ENCODE measurements at places on chromosomes 12 and 14. TPM values are rescaled to one million over a fixed set of nuclear protein-coding genes. Genes with fewer than 3 reads are reported as not detected.

- H3K4me3 ChIP-seq = no peak overlapping the region
- H3K27me3 ChIP-seq = no peaks in the 10 kb centered on the region
- H3K27ac ChIP-seq = no peak overlapping the region
- peaks cover 41% of the 10 kb centered on the region for H3K4me1 ChIP-seq
- H3K36me3 ChIP-seq = peaks cover 30% of the 10 kb centered on the region
- DNase-seq = no peak
These were observed 39.8 kb downstream of the ELK3 start for GRCh38 chr12:96233939-96234461.

LRTM2 gene
- total RNA-seq = not detected

GRCh38 chr12:108457006-108457733 lies 57.9 kb upstream of the FICD start:
- H3K27me3 ChIP-seq = peaks cover 2% of the 10 kb centered on the region
- H3K27ac ChIP-seq = no peak overlapping the region
- H3K36me3 ChIP-seq = no peaks in the 10 kb centered on the region

- no peak overlapping the region for H3K27ac ChIP-seq
- H3K36me3 ChIP-seq = no peaks in the 10 kb centered on the region
- no peaks in the 10 kb centered on the region for H3K4me1 ChIP-seq
- no peak for DNase-seq
These were observed 7.7 kb downstream of the FAM222A start for GRCh38 chr12:109721276-109721675.

GLRX5 gene
- total RNA-seq = 46.7 TPM

All from activated T-helper 1 cell treated with anti-CD3 and anti-CD28 coated beads, Interleukin-12 subunit alpha, Interleukin-12 subunit beta, Interleukin-2, Interleukin-4 antibody, amounts not matched to agents 30 ng/mL and 10 ng/mL and 1 ng/mL, durations not matched to agents 14 hours and 24 hours and 36 hours (primary cell).